ENCODE measurements at places on chromosomes 16 and 17. TPM values are rescaled to one million over a fixed set of nuclear protein-coding genes. Genes with fewer than 3 reads are reported as not detected.

The CTU2 gene
- total RNA-seq, result 44.3 TPM

The PIRT gene
- not detected for total RNA-seq

The TNS4 gene
- not detected for total RNA-seq

The PRSS36 gene
- total RNA-seq, result 1.4 TPM

The HERPUD1 gene
- 296 TPM for total RNA-seq

The CD300E gene
- total RNA-seq, result not detected

The ASGR1 gene
- total RNA-seq, result 8.3 TPM

The RNF157 gene
- total RNA-seq, result 29.3 TPM

The KRT31 gene
- not detected for total RNA-seq

The METTL23 gene
- 37.7 TPM for total RNA-seq

DNA sequence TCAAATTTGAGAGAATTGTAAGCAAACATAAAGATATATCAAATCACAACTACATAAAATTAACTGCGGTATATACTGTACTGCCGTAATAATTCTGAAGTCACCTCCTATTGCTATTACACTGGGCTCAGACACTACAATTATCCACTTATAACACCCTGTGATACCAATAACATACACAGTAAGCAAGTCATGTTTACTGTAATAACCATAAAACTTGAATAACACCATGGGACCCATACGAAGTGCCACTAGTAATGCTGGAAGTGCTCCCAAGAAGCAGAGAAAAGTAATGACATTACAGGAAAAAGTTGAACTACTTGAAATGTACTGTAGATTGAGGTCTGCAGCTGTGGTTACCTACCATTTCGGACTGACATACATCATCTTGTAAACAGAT lies 24.0 kb downstream of the CMC2 start:
- no peak for DNase-seq

DNA sequence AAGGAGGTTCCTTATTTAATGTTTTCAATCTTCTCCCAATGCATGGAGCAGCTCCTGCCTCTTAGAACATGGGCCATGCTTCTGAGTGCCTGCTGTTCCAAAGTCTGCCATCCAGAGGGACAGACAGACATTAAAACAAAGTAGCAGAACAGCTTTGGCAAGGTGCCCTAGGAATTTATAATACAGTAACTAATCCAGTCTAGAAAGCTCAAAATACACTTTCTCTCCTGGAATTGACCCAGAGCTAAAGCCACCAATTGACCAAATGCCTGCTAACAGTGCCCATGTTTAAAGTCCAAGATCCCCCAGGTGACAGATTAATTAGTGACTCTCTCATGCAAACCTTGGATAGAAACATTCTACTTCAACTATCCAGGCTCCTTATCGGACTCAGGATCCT lies 11.1 kb upstream of the CHRNE start:
- DNase-seq, result no peak

- DNase-seq, result no peak
These were observed 19.2 kb downstream of the ZNF423 start for GRCh38 chr16:49836668-49837067.

GRCh38 chr17:32609884-32610650 lies 123.3 kb downstream of the CDK5R1 start:
- DNase-seq, result no peak

- DNase-seq, result peak; percentile 58
These were observed 46.5 kb upstream of the CPNE2 start for GRCh38 chr16:57045694-57046381.

- DNase-seq, result no peak
These were observed 631 bp downstream of the RETREG3 start for GRCh38 chr17:42608305-42609181.

DNA sequence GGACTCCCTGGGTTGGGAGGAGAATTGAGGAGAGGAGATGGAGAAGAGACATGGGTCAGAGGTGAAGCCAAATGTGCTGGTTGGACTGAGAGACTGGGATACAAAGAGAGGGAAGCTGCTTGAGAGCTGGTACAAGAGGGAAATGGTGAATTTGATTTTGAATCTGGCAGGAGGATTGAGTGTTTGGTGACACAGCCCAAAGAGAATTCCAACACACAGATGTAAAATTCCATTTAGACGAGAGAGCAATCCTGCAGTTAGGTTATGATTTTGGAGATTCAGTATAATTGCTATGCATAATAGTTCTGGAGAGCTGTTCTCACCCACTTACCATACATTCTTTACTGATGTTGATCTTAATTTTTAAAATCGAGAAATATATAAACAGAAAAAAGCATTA lies 57.7 kb downstream of the HSD17B2 start:
- DNase-seq, result no peak

GRCh38 chr16:72934636-72935403 lies 113.1 kb downstream of the ZFHX3 start:
- DNase-seq, result no peak

GRCh38 chr17:71117466-71117865 lies 948.1 kb downstream of the KCNJ2 start:
- DNase-seq, result no peak

GRCh38 chr17:46037722-46038255 lies 38.7 kb downstream of the STH start:
- DNase-seq, result no peak

- DNase-seq, result no peak
These were observed 2.9 kb upstream of the IFI35 start for GRCh38 chr17:43003542-43004172.

GRCh38 chr17:10118788-10119130 lies 79.6 kb downstream of the GAS7 start:
- no peak for DNase-seq
